Activated T-cell treated with anti-CD3 and anti-CD28 coated beads, Interleukin-2, amount 50 U/mL, for 24 hours (primary cell): ENCODE measurements at places on chromosomes 11 and 22.

GRCh38 chr11:113444502-113445123, 30.6 kb downstream of the DRD2 start:
- no peak overlapping the region for H3K27ac ChIP-seq
- H3K36me3 ChIP-seq, result no peaks in the 10 kb centered on the region
- no peak for DNase-seq
- H3K27me3 ChIP-seq, result peaks cover 45% of the 10 kb centered on the region

GRCh38 chr11:77075425-77075905, 8.7 kb downstream of the CAPN5 start:
- H3K27ac ChIP-seq, result no peak overlapping the region
- no peaks in the 10 kb centered on the region for H3K36me3 ChIP-seq
- H3K4me1 ChIP-seq, result peaks cover 18% of the 10 kb centered on the region

- H3K36me3 ChIP-seq, result no peaks in the 10 kb centered on the region
- no peaks in the 10 kb centered on the region for H3K27me3 ChIP-seq
- H3K4me1 ChIP-seq, result no peaks in the 10 kb centered on the region
- no peak for DNase-seq
These were observed 96.8 kb upstream of the PLET1 start for GRCh38 chr11:112357488-112357887.

DNA sequence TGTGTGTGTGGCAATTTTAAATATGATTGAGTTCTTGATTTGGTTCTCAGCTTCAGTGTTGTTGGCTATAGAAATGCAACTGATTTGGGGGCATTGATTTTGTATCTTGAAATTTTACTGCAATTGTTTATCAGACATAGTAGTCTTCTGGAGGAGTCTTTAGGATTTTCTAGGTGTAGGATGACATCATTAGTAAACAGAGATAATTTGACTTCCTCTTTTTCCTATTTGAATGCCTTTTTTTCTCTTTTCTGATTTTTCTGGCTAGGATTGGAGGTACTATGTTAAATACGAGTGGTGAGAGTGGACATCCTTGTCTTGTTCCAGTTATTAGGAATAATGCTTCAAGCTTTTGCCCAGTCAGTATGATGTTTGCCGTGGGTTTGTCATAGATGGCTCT, 124.9 kb downstream of the MSANTD4 start:
- no peaks in the 10 kb centered on the region for H3K4me1 ChIP-seq
- no peaks in the 10 kb centered on the region for H3K36me3 ChIP-seq
- peaks cover 16% of the 10 kb centered on the region for H3K27me3 ChIP-seq
- H3K27ac ChIP-seq, result no peak overlapping the region
- no peak overlapping the region for H3K4me3 ChIP-seq

- no peaks in the 10 kb centered on the region for H3K36me3 ChIP-seq
- DNase-seq, result no peak
- H3K27me3 ChIP-seq, result peaks cover 4% of the 10 kb centered on the region
- H3K4me3 ChIP-seq, result no peak overlapping the region
- peaks cover 4% of the 10 kb centered on the region for H3K4me1 ChIP-seq
- no peak overlapping the region for H3K27ac ChIP-seq
These were observed 38.3 kb downstream of the KCNJ4 start for GRCh38 chr22:38416621-38417251.

- H3K36me3 ChIP-seq, result no peaks in the 10 kb centered on the region
- no peak for DNase-seq
- H3K27ac ChIP-seq, result no peak overlapping the region
- no peaks in the 10 kb centered on the region for H3K4me1 ChIP-seq
- peaks cover 4% of the 10 kb centered on the region for H3K27me3 ChIP-seq
These were observed 82.4 kb downstream of the AASDHPPT start for GRCh38 chr11:106159836-106160235.

DNA sequence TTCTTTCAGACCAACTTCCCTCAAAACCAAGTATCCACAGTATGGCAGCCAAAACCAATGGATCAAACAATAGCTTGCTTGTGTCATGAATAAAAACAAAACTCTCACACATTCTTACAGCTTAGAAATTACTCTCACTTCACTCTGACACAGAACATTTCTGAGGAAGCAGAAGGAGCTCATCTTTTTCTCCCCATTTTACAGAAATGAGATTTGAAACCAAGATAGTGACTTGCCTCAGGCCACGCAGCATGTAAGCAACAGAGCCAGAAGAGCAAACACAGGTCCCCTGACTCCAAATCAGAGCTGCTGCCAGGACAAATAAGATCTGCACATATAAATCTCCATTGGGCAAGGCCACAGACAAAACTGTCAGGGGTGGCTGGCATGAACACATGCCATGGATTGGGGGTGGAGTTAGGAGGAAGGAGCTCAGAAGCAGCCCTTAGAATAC, 64.8 kb downstream of the RAB30 start:
- H3K27ac ChIP-seq, result peak overlapping the region; percentile 90
- DNase-seq, result peak; percentile 38
- H3K4me3 ChIP-seq, result peak overlapping the region; percentile 25
- H3K4me1 ChIP-seq, result peaks cover 70% of the 10 kb centered on the region
- H3K27me3 ChIP-seq, result no peaks in the 10 kb centered on the region

DNA sequence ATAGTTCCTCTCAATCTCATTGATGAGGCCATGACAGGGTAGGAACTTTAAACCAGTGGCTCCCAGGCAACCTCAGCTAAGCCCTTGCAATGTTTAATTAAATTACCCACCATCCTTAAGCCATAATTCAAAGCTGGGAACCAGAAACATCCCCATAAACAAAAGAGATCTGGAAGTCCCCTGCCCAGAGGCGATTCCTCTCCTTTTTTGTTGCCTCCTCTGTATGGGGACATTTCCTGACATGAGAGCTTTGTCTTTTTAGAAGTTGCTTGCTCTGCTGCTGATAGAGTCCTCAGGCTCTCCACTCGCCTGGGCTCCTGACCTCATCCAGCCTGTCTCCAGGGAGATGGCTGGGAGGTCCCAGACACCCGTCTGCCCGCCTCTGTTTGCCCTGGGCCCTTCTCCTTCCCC, 3.2 kb downstream of the DTX4 start:
- H3K36me3 ChIP-seq, result no peaks in the 10 kb centered on the region
- DNase-seq, result no peak
- H3K4me3 ChIP-seq, result no peak overlapping the region
- H3K4me1 ChIP-seq, result peaks cover 16% of the 10 kb centered on the region

DNA sequence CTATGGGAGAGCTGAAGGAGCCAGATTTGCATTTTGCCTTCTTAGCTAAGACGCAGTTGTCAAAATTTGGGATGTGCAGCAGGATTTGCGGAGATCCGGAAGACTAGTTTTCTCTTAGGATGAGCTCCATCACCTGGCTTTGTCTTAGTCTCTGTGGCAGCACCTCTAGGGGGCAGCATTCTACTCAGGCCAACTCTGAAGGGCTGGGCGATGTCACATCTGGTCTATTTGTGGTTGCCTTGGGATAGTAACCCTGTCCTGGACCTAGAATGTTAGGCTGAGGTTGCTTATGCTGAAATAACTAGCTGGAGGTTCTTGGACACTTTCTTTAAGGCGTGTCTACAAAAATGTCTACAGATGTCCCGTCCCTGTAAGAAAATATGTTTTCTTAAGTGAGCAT, 116.2 kb downstream of the FAT3 start:
- H3K27ac ChIP-seq, result no peak overlapping the region
- no peaks in the 10 kb centered on the region for H3K36me3 ChIP-seq
- DNase-seq, result no peak
- no peak overlapping the region for H3K4me3 ChIP-seq
- no peaks in the 10 kb centered on the region for H3K27me3 ChIP-seq
- no peaks in the 10 kb centered on the region for H3K4me1 ChIP-seq

DNA sequence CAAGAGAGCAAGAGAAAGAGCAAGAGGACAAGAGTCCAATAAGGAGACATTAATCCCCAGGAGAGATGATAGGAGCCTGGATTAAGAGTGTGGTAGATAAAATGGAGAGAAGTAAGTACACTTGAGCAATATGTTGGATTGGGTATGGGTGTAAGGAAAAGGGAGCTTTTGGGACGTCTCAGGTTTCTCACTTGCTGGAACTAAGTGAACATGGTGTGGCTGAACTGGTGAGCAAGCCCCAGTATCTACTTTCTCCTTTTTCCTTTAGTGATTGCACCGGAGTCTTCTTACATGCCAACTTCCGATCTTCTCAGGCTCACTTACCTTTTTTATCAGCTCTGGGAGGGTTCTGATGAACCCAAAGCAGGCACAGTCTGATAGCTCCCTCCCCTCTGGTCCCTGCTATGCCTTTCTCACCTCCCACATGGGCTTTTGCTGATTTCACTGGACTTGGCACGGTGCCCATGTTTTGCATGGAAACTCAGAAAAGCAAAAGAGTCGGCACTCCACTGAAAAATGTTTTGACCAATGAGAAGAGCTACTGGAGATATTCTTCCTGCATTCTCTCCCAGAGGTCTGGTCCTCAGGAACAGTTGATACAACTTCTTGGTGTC, 14.5 kb upstream of the APLNR start:
- no peak for DNase-seq
- H3K27ac ChIP-seq, result no peak overlapping the region
- H3K36me3 ChIP-seq, result no peaks in the 10 kb centered on the region

DNA sequence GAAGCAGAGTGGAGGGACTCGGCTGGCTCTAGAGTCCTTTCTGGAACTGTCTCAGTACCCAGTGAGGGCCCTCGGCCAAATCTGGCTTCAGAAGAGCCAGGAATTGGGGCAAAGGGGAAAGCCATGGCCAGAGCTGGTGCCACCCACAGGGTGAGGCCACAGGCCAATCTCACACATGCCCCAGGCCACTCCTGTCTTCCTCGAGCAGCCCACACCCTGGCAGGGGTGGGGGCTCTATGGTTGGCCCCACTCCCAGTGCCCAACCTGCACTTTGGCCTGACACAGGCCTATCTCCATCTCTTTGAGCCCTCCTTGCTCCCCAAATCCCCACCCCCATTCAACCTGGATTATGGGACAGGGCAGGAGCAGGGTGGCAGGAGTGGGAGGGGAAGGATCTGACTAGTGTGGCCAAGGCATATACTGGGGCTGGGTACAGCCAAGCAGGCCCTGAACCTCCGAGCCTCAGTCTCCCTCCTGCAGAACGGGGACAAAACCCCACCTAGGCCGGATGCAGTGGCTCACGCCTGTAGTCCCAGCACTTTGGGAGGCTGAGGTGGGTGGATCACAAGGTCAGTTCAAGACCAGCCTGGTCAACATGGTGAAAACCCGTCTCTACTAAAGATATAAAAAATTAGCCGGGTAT, 6.9 kb downstream of the TST start:
- no peaks in the 10 kb centered on the region for H3K4me1 ChIP-seq
- H3K4me3 ChIP-seq, result no peak overlapping the region
- no peaks in the 10 kb centered on the region for H3K36me3 ChIP-seq
- DNase-seq, result no peak

GRCh38 chr11:114319716-114320328, 23.6 kb downstream of the NNMT start:
- H3K36me3 ChIP-seq, result no peaks in the 10 kb centered on the region
- H3K4me1 ChIP-seq, result peaks cover 22% of the 10 kb centered on the region
- H3K4me3 ChIP-seq, result no peak overlapping the region
- H3K27me3 ChIP-seq, result peaks cover 11% of the 10 kb centered on the region

DNA sequence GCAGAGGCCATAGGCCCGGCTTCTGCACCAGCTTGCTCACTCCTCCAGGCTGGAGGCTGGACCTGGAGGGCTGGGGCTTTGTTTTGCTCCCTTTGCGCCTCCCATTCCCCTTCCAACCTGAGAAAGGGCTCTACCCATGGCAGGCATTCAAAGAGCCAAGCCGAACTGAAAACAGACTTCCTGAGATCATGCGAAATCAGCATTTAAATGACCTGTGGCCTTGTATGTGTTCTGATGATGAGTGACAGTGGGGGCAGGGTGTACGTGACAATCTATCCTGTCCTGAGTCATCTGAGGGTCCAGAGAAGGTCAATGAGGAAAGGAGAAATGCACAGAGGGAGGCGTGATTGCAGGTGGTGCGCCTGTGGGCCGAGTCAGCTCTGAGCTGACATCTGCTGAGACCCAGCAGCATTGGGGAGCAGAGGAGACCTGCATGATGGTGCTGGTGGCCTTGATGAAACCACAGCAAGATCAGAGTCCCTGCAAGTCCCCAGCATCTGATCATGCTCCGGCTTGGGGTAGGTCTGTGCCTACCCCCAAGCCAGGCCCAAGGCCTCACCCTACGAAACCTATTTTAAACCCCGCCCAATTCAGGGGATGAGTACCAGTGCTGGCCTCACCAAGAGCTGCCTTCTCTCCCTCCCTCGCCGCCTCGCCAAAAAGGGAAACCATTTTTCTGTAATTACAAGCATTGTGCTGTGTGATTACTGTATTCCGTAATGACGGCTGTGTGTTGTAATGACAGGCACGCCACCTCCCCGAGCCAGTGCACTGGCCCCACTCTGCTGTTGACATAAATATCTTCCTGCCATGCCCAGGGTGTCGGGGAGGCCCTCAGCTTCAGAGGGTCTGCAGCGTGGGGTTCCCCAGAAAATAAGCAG, 95.2 kb upstream of the ANO1 start:
- H3K27ac ChIP-seq, result no peak overlapping the region
- H3K36me3 ChIP-seq, result no peaks in the 10 kb centered on the region
- no peaks in the 10 kb centered on the region for H3K4me1 ChIP-seq
- H3K4me3 ChIP-seq, result no peak overlapping the region
- peaks cover 66% of the 10 kb centered on the region for H3K27me3 ChIP-seq

DNA sequence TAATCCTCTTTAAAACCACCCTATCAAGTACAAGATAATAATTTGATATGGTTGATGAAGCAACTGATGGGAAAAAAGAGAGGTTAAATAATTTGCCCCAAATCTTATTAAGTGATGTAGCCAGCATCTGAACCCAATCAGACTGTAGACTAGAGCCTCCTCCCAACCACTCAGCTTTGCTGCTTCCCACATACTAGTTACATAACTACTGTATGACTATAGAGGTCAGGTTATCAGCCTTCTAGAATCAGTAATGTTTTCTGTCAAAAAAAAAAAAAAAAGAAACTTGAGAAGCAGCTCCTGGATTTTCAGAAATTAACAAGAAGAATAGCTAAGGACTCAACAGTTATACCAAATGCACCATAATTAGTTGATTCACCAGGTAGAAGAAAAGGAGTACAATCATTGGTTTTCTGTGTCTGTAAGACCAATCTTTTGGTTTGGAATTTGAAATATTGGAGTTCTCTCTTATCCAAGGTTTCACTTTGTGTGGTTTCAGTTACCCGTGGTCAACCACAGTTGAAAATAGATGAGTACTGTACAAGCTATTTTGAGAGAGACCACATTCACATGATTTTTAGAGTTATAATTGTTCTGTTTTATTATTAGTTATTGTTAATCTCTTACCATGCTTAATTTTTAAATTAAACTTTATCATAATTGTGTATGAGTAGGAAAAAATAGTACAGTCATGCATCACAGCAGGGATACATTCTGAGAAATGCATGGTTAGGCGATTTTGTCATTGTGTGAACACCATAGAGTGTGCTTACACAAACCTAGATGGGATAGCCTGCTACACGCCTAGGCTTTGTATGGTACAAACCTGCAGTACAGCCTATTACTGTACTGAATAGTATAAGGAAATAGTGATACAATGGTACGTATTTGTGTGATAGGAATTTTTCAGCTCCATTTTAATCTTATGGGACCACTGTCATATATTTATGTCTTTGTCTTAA, 72.2 kb downstream of the PDHX start:
- H3K4me3 ChIP-seq, result no peak overlapping the region
- H3K4me1 ChIP-seq, result peaks cover 5% of the 10 kb centered on the region
- H3K27ac ChIP-seq, result no peak overlapping the region
- DNase-seq, result no peak
- no peaks in the 10 kb centered on the region for H3K27me3 ChIP-seq

GRCh38 chr11:7251836-7252682, at the start of gene SYT9:
Gene SYT9, plus strand, starts transcription at chr11:7251904. Its CDS starts 283 bp downstream, at chr11:7252187.
- H3K27me3 ChIP-seq, result peaks cover 67% of the 10 kb centered on the region
- H3K27ac ChIP-seq, result no peak within 1 kb of the TSS
- H3K36me3 ChIP-seq, result no peaks in the 10 kb centered on the region
- peak within 1 kb of the TSS; percentile 52 for H3K4me3 ChIP-seq
- DNase-seq, result peak; percentile 44

GRCh38 chr11:13391217-13391616, 71.8 kb downstream of the BTBD10 start:
- peaks cover 65% of the 10 kb centered on the region for H3K36me3 ChIP-seq
- H3K27me3 ChIP-seq, result no peaks in the 10 kb centered on the region
- peaks cover 4% of the 10 kb centered on the region for H3K4me1 ChIP-seq
- H3K27ac ChIP-seq, result peak overlapping the region; percentile 11
